ENCODE measurements at places on chromosomes 7 and 10. TPM values are rescaled to one million over a fixed set of nuclear protein-coding genes. Genes with fewer than 3 reads are reported as not detected.

The COBL gene
- 123 TPM for total RNA-seq

The PRPS1L1 gene
- total RNA-seq = not detected

The TFPI2 gene
- 7.5 TPM for total RNA-seq

The PTN gene
- total RNA-seq = 0.13 TPM

- no peak for DNase-seq
These were observed 202.5 kb upstream of the SHH start for GRCh38 chr7:156014808-156015207.

GRCh38 chr7:96612034-96612433, 97.6 kb downstream of the SEM1 start:
- DNase-seq = no peak

Data from psoas muscle (tissue), 8 donors.